Hematopoietic multipotent progenitor cell (in vitro differentiated cells): ENCODE measurements at places on chromosomes 7 and 10.

DNA sequence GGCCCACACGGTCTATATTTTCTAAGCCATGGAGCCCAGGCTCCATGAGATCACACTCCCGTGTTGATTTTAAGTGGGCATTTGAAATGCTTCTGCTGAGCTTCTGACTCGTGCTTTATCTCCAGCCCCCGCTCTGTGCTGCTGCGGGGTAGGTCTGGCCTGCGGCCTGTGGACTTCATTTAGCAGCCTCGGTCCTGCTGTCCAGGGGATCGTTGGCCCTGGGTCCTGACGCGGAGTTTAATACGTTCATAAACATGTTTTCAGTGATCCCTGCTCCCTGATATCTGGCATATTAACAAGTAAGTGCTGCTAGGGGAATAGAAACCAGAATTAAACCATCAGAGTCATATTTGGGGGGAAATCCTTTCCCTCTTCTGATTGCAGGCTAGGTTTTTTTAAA, 540.3 kb upstream of the MGMT start:
- no peak for DNase-seq

GRCh38 chr7:100441641-100442535, 5.6 kb upstream of the PPP1R35 start:
- DNase-seq, result no peak

DNA sequence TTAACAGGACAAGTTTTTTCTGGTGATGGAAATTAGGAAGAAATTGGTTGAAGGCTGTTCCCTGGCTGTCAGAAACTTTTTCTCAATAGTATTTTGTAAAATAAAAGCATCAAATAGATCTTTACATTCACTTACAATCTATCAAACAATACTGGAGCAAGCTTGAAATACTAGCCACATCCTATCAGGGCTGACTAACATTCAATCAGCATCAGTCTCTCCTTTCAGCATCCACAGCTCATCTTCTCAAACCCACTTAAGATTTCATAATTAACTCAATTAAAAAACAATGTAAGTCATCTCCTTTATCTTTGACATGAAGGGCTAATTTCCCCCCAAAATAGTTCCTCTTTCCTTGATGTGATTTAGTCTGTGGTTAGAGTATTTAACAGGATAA, 80.2 kb downstream of the DIP2C start:
- no peak for DNase-seq

GRCh38 chr10:7666253-7667023, at the start of gene ITIH5:
ITIH5 (minus strand) TSS chr10:7666966; CDS start chr10:7666892, 74 bp downstream.
- DNase-seq, result peak; percentile 3

DNA sequence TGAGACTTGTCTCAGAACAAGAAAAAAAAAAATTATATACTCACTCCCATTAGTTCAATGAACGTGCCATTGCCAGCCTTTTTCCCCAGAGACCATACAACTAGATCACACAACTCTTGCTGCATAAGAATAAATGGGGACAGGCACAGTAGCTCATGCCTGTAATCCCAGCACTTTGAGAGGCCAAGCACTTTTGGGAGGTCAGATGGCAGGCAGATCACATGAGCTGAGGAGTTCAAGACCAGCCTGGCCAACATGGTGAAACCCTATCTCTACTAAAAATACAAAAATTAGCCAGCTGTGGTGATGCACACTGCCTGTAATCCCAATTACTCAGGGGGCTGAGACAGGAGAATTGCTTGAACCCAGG, 13.6 kb downstream of the PDLIM1 start:
- DNase-seq, result no peak

DNA sequence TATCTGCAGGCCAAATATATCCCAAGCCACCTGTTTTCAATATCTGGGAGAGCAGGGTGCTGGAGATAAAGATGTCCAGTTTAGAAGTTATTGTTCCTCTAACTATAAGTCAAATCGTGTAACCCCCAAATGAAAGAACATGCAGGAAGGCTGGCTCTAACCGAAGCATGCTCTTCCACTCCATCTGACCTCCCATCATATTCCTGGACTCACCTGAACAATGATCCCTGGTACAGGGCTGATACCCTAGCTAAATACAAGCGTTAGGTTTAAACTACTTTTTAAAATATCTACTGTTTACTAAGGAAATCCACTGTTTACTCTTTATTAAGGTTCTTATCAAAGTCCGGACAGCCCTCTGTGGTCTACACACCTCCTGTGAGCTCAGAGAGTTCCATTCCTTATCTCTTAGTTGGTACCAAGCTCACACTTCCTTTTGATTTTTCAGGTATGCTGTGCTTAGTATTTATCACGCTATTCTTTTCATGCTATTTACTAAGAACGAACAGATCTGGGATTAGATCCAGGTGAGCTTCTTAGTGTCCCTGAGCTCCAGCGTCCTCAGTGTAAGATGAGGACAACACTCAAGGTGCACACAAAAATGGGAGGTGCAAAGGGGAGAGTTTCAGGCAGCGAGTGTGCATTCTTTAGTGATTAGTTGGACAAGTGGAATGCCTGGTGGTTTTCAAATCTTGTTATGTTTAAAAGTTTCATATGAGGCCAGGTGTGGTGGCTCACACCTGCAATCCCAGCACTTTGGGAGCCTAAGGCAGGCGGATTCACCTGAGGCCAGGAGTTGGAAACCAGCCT, 23.6 kb upstream of the COBL start:
- DNase-seq, result peak; percentile 16

DNA sequence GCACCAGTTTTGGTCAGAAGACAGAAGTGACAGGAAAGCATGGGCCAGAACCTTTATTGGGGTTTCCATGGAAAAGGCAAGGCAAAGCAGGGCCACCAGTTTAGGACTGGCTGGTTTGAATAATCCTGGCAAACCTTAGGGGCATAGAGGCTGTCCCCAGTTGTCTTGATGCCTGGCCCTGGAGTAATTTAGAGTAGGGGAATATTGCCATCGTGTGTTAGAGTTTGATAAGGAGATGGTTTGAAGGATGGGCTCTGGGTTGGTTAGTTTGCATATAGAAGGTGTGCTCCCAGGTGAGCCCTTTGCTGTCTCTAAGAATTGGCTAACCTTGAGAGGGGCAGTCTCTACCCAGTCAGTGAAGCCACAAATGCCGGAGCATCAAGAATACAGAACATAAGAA, 79.6 kb downstream of the ZNF777 start:
- DNase-seq, result no peak

DNA sequence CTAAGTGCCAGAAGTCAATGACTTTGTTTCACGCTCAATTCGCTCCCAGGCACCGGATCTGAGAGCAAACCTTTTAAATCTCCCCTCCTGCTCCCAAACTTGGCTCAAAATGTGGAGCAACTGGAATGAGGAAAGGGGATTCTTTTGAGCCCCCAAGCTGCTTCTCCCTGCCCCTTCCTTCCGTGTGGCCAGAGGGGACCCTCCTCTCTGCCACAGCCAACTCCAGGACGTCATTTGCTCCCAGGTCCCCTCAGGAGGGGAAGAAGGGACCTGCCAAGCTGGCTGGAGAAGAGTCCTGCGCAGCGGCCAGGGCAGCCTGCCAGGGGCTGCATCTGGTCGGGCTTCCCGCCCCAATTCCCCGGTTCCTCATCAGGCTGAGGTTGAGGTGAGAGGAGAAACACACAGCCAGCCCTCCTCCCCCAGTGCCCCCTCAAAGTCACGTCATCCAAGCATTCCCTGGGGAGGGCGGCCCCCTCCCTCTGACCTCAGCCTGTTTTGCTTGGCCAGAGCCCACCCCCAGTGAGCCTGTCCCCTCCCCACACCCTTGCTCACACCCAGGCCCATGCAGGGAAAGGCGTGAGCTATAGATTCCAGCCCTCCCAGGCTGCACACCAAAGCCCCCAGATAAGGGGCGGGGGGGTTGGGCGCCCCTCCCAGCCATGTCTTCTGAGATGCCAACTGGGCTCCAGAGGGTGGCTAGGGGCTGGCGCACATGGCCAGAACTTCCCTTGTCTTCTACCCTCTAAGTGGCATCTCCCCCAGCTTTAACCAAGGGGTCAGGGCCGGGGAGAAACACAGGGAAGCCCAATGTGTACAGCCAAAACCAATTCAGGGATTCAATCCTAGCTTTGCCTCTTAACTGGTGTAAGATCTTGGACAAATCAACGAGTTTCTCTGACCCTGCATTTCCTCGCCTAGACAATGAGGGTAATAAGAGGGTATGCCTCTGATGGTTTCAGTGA, 35.0 kb downstream of the SH3PXD2A start:
- DNase-seq, result peak; percentile 51

DNA sequence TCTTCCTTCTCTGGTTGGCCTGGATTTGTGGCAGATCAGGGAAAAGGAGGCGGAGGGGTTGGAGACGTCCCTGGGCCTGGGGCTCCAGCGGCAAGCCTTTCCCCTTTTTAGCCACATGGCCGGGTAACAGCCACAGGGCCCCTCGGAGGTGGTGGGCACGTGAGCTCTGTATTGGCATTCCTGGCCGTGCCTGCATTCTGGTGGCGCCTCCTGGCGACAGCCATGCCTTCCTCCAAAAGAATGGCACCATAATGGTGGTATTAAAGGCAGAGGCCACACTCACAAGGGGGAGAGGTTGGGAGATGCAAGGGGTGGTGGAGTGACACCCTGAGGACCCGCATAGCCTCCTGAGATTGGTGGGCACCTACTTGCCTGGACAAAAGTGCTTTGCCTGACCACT, 3.0 kb upstream of the AQP1 start:
- DNase-seq, result no peak

DNA sequence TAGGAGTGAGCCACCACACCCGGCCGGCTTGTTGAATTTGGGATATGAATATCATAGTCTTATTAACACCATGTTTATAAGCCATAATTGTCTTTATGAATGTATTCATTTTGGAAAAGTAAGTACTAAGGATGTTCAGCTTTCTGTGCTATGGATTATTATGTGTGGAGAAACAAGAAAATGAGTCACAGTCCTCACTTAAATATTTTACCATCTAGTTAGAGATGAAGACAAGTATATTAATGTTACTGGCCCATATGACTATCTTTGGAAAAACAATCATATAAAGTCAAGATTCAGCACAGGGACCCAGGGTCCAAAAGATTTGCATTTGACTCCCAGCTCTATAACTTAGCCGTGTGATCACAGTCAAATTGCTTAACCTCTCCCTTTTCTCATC, 9.8 kb upstream of the TOMM7 start:
- DNase-seq, result no peak

DNA sequence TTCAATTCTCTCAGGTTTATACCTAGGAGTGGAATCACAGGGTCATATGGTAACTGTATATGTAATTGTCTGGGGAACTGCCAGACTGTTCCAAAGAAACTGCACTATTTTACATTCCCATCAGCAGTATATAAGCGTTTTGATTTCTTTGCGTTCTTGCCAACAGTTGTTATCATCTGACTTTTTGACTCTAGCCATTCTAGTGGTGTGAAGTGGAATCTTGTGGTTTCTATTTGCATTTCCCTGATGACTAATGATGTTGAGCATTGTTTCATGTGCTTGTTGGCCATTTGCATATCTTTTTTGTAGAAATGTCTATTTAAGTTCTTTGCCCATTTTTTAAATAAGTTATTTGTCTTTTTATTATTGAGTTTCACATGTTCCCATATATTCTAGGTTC, 44.3 kb upstream of the ZC3HAV1 start:
- DNase-seq, result no peak

- DNase-seq, result no peak
These were observed 365 bp downstream of the YME1L1 start for GRCh38 chr10:27153845-27154193.

DNA sequence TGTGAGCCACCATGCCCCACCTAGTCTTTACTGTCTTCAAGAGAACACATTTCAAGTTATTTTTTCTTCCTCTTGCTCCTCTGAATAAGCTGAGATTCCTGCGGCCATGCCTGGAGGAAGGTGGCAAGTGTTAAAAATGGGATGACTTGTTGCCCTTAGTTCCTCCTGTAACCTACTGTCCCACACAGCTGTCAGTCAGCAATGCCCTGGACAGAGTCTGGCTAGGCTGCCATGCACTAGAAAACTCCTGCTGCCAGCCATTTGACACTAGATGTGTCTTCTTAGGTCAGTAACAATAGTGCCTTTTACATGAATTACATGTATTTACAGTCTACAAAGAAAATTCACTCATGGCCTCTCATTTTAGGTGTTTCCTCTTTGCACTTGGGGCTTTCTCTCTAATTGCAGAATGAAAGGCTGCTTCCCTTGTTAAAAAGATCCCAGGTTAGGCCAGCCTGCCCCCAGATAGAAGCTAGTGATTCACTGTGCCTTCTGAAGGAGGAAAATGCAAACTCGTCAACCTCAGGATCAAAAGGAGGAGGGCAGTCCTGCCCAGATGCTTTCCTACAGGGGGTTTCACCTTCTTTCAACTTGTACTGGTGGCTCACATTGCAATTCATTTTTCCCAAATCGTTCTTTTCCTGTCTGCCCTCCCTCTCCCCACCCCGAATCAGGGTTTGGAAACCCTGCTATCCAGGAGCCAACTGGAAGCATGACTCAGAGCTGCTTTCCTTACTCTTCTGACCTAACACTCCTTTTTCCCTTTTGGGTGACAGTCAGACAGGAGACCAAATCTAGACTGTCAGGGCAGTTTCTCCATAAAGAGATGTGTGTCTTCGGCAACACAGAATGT, 136.6 kb downstream of the SPAG6 start:
- peak; percentile 9 for DNase-seq

DNA sequence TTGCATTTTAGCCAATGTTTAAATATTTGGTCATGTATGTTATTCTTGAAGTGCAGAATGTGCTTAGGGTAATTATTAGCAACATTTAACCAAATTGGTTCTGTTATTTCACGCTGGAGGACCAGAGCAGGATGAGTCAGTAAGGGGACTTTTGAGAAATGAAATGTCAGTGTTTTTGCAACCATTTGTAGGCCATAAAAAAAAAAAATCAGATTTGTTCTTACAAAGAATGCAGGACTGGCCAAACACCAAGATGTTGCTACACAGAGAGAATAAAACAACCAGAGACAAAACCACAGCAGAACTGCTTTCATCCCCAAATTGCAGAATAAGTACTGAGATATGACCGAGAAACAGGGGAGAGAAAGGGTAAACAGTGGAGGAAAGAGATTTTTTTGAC, 62.1 kb downstream of the TPST1 start:
- DNase-seq, result no peak

GRCh38 chr7:21580073-21580521, 37.3 kb downstream of the DNAH11 start:
- no peak for DNase-seq

- no peak for DNase-seq
These were observed 4.2 kb downstream of the ELN start for GRCh38 chr7:74032191-74032490.

GRCh38 chr10:23354630-23355279, 10.2 kb upstream of the C10orf67 start:
- DNase-seq, result no peak

- DNase-seq, result no peak
These were observed 203.6 kb upstream of the NPSR1 start for GRCh38 chr7:34454381-34454780.

DNA sequence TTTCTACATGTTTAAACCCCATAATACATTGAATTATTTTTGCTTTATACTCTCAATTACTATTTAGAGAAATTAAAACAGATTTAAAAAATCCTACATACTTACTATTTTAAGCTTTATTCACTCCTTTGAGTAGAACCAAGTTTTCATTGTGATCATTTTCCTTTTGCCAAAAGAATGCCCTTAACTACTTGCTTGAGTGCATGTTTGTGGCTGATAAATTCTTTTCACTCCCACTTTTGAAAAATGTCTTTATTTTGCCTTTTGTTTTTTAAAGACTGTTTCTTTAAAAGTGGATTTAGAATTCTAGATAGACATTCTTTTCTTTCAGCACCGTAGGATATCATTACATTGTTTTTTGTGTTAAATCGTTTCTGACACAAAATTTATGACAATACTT, 22.3 kb upstream of the AGR3 start:
- no peak for DNase-seq
